Neural progenitor cell (in vitro differentiated cells): ENCODE measurements at places on chromosomes 7 and 10. TPM values are rescaled to one million over a fixed set of nuclear protein-coding genes. Genes with fewer than 3 reads are reported as not detected.
A peak's percentile ranks its signal among the peaks of the same experiment; 100 is the strongest.

GRCh38 chr10:76945166-76945565, 692.4 kb downstream of the KCNMA1 start:
- no peak for DNase-seq
- H3K4me1 ChIP-seq: no peaks in the 10 kb centered on the region
- no peaks in the 10 kb centered on the region for H3K36me3 ChIP-seq

DNA sequence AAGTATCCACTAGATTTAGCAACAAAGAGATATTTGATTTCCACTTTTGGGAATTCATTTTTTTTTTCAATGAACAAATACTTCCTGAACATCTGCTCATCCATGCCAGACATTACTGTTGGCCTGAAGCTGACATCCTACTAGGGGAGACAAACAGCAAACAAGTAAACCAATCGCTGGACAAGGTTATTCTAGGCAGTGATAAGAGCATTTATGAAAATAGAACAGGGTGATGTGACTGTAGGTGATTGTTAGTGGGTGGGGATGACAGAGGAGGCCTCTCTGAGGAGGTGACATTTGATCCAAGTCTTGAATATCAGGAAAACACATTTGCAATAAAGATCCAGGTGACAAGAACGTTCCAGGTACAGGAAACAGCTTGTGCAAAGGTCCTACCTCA, 89.1 kb upstream of the FAM180A start:
- H3K4me3 ChIP-seq: no peak overlapping the region
- H3K27ac ChIP-seq: no peak overlapping the region
- H3K27me3 ChIP-seq: no peaks in the 10 kb centered on the region

GRCh38 chr7:101942603-101943210, 125.3 kb downstream of the CUX1 start:
- no peaks in the 10 kb centered on the region for H3K27me3 ChIP-seq
- H3K4me3 ChIP-seq: no peak overlapping the region
- DNase-seq: no peak
- H3K36me3 ChIP-seq: no peaks in the 10 kb centered on the region

- no peaks in the 10 kb centered on the region for H3K36me3 ChIP-seq
- H3K4me1 ChIP-seq: peaks cover 8% of the 10 kb centered on the region
- no peak overlapping the region for H3K27ac ChIP-seq
- no peak for DNase-seq
- no peaks in the 10 kb centered on the region for H3K27me3 ChIP-seq
Measured at GRCh38 chr10:11795101-11795920, 27.8 kb upstream of the PROSER2 start.

- H3K36me3 ChIP-seq: no peaks in the 10 kb centered on the region
- no peaks in the 10 kb centered on the region for H3K4me1 ChIP-seq
- no peak overlapping the region for H3K27ac ChIP-seq
Measured at GRCh38 chr7:38541440-38541839, 89.7 kb downstream of the AMPH start.

- no peak for DNase-seq
- no peaks in the 10 kb centered on the region for H3K27me3 ChIP-seq
- no peaks in the 10 kb centered on the region for H3K36me3 ChIP-seq
- H3K4me1 ChIP-seq: no peaks in the 10 kb centered on the region
- H3K4me3 ChIP-seq: no peak overlapping the region
Measured at GRCh38 chr7:154591544-154591943, 411.4 kb downstream of the PAXIP1 start.

GOLGA7B gene
- total RNA-seq: 0.09 TPM in 1 of 2 replicates, not detected in the other

- H3K27me3 ChIP-seq: no peaks in the 10 kb centered on the region
- no peak overlapping the region for H3K27ac ChIP-seq
- no peak overlapping the region for H3K4me3 ChIP-seq
- H3K4me1 ChIP-seq: no peaks in the 10 kb centered on the region
Measured at GRCh38 chr10:58608351-58608750, 95.7 kb downstream of the BICC1 start.

ANK3 gene
- 42.6 and 54.1 TPM in 2 replicates for total RNA-seq

DNA sequence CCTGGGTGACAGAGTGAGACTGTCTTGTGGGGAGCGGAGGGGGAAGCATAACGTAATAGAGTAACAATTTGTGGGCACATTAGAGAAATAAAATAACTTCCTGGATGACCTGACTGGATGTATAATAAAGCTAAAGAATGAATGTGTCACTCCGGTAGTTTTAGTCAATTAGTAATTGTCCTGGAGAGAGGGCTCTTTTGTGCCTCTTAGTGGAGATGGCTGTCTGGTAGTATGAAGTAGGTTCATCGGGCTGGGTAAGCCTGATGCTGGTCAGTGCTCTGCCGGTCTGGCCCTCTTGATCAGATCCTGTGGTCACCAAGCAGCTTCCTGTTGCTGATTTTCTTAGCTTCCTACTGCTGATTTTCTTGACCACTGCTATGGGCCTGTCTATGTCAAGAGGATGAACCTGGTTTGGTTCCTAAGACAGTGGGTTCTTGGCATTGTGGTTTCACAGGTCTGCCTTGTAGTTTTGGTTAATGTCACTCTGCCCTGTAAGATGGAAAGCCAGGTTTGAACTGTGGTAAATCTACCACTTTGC, 34.1 kb downstream of the ZRANB1 start:
- H3K4me3 ChIP-seq: no peak overlapping the region
- H3K27me3 ChIP-seq: no peaks in the 10 kb centered on the region
- no peak for DNase-seq
- no peak overlapping the region for H3K27ac ChIP-seq
- H3K4me1 ChIP-seq: no peaks in the 10 kb centered on the region

DNA sequence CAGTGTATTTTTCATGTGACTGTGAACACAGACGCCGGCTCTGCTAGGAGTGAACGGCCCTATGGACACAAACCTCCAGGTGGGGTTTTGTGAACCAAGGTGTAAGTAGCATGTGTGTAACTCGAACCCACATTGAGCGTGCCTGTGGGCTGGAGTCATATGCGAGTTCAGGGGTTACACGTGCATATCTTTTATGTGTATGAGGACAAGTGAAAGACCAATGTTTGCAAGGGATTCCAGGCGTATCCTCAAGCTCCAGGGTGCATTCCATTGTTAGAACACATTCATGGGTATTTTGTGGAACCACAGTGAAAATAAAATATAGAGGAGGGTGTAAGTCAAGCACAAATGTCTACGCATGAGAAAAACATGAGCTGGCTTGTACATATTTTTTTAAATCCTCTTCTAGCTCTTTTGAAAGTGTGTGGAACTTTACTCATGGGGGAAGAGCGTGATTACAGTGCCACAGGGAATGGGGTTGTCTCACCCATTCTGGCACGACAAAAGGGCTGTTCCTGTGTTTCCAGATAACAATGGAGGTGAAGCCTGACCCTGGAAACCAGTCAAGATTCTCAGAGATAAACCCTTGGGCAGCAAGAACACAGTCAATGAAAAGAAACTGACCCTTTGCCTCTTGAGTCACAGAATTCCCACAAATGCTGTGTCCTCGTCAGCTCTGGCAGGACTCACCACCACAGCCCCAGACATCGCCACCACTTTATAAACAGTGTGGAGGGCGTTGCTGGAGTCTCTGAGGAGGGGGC, 37.0 kb upstream of the GOT1 start:
- peaks cover 26% of the 10 kb centered on the region for H3K27me3 ChIP-seq
- H3K4me3 ChIP-seq: no peak overlapping the region
- peaks cover 12% of the 10 kb centered on the region for H3K4me1 ChIP-seq
- peak; percentile 43 for DNase-seq

GRCh38 chr7:98314469-98314868, 33.0 kb downstream of the BRI3 start:
- no peak overlapping the region for H3K27ac ChIP-seq
- no peaks in the 10 kb centered on the region for H3K27me3 ChIP-seq
- no peaks in the 10 kb centered on the region for H3K36me3 ChIP-seq
- DNase-seq: no peak
- no peaks in the 10 kb centered on the region for H3K4me1 ChIP-seq

SPDYE1 gene
- total RNA-seq: not detected in 2 replicates

DNA sequence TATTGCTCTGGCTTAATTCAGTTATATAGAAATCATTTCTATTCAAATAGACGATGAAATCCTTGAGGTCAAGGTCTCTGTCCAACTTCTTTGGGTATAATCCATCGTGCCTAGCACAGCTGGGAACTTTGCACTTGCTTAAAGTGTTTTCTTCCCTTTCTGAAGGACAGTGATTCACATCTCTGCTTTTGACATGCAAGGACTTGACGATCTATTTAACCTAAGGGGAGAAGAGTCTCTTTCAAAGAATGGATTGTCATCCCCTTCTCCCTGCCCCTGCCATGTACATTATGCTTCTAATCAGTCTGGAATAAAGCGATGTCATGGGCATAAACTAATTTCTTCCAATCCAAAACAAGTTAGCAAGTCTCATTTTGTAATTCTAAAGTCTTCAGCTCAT, 488.6 kb downstream of the KCNMA1 start:
- DNase-seq: no peak
- peaks cover 14% of the 10 kb centered on the region for H3K4me1 ChIP-seq
- no peak overlapping the region for H3K4me3 ChIP-seq
- H3K27ac ChIP-seq: no peak overlapping the region
- H3K36me3 ChIP-seq: no peaks in the 10 kb centered on the region
- H3K27me3 ChIP-seq: no peaks in the 10 kb centered on the region

DNA sequence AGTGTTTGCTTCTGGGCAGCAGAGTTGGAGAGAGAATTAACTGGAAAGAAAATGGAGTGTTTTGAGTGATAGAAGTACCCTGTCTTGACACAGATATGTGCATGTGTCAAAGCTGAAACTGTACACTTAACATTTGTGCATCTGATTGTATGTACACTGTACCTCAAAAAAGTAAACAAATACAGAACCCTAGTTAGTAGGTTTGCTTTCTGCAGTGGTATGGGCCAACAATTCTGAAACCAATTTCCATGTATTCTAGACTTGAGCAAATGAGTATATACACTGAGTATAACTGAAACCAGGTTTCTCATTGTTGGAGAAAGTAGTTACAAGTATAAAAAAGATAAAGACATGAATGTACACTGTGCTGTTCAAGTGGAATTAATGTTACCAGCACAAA, 52.4 kb downstream of the ELAPOR2 start:
- no peak for DNase-seq
- peaks cover 25% of the 10 kb centered on the region for H3K4me1 ChIP-seq

HTR7 gene
- 0.19 TPM in 1 of 2 replicates, not detected in the other for total RNA-seq

DNA sequence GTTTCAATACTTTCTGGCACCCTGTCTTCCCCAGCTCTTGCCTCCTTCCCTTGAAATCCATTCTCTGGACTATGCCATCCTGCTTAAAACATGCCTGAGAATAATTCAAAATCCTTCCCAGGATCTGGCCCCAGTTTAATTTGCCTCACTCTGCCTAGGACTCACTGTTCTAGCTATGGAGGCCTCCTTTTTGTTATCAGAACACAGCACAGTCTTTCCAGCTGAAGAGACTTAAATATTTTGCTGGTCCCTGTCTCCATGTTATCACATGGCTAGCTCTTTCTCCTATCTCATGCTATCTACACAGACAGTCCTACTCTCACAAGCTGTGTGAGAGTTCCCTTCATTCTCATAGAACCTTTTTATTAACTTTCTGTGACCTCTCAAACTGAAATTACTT, 194.8 kb downstream of the RNLS start:
- peaks cover 5% of the 10 kb centered on the region for H3K4me1 ChIP-seq
- H3K36me3 ChIP-seq: no peaks in the 10 kb centered on the region
- no peaks in the 10 kb centered on the region for H3K27me3 ChIP-seq
- DNase-seq: no peak
- H3K27ac ChIP-seq: no peak overlapping the region

DNA sequence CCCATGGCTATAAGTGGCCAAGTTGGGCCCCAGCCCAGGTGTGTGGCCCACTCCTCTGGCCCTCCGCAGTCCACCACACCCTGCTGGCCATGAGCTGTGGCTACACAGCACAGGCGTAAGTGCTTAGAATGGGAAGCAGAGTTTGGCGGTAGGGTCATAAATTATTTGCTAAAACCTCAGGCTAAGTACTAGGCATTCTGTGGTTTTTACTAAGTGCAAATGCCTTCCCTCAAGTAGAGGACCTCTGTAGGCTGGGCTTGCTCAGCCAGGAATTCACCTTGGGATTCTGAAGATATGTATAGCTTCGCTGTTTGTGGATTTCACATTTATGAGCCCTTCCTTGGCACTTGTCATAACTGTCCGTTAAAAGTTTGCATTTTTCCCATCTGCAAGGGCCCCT, 44.8 kb upstream of the LOXL4 start:
- H3K27ac ChIP-seq: no peak overlapping the region
- DNase-seq: no peak
- no peaks in the 10 kb centered on the region for H3K27me3 ChIP-seq
- peaks cover 6% of the 10 kb centered on the region for H3K4me1 ChIP-seq
- no peak overlapping the region for H3K4me3 ChIP-seq

DNA sequence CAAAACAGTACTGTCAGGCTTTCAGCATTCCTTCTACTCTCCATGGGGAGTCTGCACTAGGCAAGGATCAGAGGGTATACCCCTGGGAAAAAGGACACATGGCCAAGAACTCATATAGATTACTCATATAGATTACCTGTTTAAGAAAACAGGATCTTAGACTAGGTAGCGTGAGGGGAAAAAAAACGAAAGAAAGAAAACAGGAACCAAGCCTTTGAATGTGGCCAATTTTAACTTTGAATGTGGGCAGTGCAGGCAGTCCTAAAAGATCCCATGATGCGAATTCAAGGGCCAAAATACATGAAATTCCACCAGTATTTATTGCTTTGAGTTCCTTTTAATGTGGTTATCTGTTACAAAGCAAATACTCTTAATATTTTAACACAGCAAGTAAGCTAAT, 108.6 kb upstream of the TAC1 start:
- no peak overlapping the region for H3K27ac ChIP-seq
- no peaks in the 10 kb centered on the region for H3K27me3 ChIP-seq
- no peak overlapping the region for H3K4me3 ChIP-seq
- no peaks in the 10 kb centered on the region for H3K36me3 ChIP-seq
- no peak for DNase-seq
- H3K4me1 ChIP-seq: no peaks in the 10 kb centered on the region

DNA sequence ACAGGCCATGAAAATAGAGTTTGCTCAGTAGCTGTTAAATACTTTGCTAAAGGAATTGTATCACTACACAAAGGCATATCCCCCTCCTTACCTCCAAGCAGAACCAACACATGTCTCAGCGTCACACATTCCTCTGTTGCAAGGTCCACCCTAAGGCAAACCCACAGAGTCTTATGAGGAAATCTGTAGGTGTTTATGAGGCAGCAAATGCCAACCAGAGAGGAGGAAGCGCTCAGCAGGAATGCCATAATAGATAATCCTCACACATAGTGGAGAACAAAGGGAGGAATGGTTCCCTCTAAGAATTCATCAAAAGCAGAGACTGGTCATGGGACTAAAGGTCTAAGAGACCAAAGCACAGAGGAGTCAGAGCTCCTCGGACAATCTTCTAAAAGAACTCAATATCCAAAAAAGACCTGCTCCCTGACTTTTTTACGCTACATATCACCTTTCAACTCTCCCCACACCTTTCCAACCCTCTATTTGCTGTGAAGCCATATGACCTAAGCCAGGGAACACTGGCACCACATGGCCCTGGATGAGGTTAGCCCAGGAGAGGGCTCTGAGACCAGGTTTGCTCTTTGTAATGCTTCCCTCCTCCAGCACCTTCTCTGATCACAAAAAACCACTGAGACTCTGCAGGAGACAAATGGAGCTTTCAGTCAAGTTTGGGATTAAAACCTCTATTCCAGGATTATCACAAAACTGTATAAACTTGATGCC, 7.3 kb downstream of the SLC25A13 start:
- H3K4me1 ChIP-seq: peaks cover 26% of the 10 kb centered on the region
- H3K27ac ChIP-seq: no peak overlapping the region
- H3K4me3 ChIP-seq: no peak overlapping the region
- H3K36me3 ChIP-seq: no peaks in the 10 kb centered on the region
- no peaks in the 10 kb centered on the region for H3K27me3 ChIP-seq
- peak; percentile 19 for DNase-seq
